ENCODE measurements at places on chromosomes 2 and 18.

- no peak for DNase-seq
Observed at GRCh38 chr18:43192408-43192807, 76.9 kb upstream of the RIT2 start.

- DNase-seq, result peak; percentile 7
Observed at GRCh38 chr2:161571051-161571429, 53.2 kb upstream of the SLC4A10 start.

DNA sequence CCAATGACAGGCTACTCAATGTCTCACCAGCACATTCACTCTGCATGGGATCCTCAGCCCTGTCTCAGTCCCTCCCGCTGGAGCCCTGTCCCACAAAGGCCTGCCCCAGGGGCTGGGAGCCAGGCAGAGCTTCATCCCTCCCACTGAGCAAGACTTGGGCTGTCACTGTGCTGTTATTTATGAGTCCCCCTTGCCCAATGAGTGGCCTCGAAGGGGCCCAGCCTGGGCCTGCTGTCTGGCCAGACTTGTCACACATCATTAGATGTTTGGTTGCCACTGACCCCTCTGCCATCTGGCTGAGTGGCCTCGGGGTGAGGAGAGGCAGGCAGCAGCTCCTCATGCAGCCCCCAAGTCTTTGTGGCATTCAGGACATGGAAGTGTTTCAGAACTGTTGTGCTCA lies 330.6 kb upstream of the SKOR2 start:
- no peak for DNase-seq

DNA sequence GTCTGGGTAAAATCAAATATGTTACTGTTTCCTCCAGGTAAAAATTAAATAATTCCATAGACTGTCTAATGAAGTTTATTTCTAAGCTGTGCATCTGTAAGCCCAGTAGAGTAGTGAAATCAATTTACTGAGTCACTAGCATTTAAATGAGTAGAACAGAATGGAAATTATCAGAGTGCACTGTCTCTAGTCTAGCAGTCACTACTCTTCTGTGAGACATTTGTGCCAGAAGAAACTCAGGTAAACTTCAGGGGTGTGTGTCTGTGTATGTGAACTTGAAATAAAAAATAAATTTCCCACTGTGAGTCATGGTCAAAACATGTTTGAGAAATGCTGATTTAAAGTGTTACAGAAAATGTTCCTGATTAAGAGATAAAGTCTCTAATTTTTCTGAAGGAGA lies 146.4 kb downstream of the RIF1 start:
- DNase-seq, result no peak

DNA sequence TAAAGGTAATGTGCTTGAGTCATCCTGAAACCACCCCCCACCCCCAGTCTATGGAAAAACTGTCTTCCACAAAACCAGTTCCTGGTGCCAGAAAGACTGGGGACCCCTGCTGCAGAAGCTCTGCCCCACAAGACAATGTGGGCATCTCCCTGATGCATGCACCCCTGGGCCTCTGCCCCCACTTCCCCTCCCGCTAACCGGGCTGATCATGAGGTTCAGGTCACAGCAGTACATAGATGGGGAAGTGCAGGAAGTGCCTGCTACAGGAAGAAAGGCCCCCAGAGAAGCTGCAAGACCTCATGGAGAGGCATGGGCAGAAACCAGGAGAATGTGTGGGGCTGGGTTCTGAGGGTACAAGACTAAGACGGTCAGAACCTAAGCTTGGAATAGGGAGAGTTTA lies 243.4 kb upstream of the ID2 start:
- no peak for DNase-seq

DNA sequence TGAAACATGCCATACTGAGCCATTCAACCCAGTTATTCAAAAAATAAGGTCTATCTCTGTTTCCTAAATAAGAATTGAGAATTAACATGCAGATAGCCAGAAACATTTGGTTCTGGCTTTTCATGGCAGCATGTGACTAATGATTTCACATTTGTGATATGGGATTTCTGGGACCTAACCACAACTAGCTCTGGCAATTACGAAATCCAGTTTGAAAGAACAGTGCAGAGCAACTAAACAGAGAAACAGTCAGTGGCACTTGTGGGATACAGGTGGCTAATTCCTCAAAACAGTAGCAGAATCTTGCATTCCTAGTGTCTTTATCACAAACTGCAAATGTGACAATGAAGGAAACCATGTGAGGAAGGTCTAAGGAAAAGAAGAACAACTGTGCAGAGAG lies 637.8 kb upstream of the CHAC2 start:
- DNase-seq, result no peak

- DNase-seq, result peak; percentile 71
Observed at GRCh38 chr2:70124983-70125480, 37.8 kb downstream of the PCBP1 start.

GRCh38 chr2:65018141-65018582 lies 29.0 kb downstream of the SLC1A4 start:
- no peak for DNase-seq

DNA sequence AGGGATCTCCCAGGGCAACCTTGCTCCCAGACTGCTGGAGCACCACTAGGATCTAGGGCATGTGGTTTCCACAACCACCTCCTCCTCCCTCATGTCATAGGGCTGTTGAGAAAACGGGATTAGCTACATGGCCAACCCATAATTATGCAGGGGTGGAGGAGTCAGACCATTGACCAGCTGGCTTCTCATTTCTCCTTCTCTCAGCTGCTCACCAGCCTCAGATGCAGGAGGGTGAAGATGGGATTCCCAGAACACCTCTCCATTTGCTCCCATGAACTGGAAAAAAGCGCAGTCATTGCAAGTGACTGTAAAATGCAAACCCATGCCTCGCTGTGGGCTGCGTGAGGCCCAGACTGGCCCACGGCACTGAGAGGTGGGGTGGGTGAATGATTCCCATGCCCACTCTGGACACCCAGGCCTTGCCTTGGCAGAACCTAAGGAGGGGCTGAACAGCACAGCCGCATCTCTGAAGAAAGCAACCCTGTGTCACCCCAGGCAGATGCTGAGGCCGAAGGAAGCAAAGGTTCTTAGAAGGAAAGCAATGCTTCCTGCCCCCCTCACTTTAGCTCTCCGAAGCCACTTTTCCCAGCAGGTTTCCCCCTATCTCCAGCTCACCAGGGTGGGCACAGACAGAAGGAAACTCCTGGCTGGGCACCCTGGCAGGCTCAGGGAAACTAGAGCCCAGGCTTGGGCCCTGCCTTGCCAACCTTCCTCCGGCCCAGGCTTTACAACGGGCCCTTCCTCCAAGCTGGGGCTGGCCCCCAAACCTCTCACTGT lies 69.6 kb upstream of the RTN4 start:
- no peak for DNase-seq

GRCh38 chr2:160522951-160523710 lies 29.5 kb upstream of the RBMS1 start:
- DNase-seq, result peak; percentile 11

GRCh38 chr2:190564838-190565237 lies 30.3 kb upstream of the NEMP2 start:
- no peak for DNase-seq

DNA sequence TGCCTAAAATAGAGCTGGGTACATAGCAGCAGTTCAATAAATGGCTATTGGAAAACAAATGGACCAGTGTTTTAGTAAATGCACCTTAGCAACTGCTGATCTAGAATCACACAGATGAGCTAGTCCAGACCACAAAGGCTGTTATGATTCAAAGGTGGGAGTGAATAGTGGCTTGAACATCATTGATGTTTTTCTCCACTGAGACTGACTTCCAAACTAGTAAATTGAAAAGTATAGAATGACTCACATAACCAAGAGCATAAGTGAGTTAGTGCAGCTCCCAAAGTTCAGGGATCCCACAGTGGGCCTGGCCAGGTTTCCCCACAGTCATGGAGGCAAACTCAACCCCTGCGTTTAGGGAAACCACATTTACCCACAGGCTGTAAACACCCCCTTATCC lies 106.7 kb upstream of the YPEL5 start:
- DNase-seq, result peak; percentile 61

GRCh38 chr2:212994976-212995375 lies 156.4 kb downstream of the IKZF2 start:
- DNase-seq, result no peak

DNA sequence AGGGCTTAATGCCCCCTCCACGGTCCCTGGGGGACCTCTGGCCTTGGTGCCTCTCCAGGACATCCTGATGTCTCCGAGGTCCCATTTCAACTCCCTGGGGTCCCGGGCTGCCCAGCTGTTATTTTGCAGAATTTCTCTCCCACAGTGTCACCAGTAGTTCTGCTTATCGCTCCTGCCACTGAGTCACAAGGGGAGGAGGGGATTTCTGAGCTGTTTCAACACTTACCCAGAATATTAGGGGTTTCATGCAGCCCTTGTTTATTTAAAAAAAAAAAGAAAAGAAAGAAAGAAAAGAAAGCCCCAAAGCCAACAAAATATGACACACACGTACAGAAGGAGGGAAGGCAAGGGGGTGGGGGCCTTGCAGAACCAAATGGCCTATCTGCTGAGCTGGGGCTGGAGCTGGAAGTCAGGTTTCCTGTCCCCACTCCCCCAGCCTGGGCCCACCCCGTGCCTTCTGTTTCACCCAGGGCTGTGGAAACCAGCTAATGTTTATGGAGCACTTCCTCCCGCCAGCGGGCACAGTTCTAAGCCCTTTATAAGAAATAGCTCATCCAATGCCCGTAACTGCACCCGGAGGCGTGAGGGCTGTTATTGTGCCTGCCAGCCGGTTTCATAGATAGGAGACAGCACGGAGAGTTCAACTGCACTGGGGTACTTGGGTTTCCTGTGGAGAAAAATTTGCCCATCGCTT lies 8.4 kb upstream of the ARID5A start:
- DNase-seq, result peak; percentile 92

DNA sequence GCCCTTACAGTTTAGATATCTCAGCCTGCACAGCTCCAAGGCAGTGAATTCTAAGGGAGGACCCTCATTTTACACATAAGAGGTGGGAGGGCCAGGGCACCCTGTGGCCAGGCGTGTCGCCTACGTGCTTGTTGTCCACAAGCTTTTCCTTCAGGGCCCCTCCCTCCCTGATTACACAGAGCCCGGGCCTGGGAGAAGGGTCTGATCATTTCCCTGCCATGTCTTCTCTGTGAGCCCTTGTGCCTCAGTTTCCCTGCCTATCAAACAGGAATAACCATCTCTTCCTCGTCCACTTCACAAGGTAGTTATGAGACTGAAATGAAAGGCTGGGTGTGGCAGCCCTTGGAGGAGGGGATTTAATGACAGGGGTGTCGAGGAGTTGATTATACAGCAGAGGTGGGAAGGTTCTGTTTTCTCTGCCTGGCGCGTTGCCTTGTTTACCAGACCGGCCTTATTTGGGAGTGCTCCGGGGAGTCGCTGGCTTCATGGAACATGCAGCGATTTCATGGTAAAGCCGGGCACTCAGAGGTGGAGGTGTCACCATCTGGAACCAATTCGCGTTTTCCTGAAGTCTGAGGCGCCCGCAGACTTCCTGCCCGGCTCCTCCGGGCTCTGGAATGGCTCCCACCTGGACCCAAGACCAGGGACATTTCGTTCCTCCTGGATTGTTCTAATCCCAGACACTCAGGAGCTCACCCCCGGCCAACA lies 208.9 kb downstream of the KLHL29 start:
- DNase-seq, result no peak

DNA sequence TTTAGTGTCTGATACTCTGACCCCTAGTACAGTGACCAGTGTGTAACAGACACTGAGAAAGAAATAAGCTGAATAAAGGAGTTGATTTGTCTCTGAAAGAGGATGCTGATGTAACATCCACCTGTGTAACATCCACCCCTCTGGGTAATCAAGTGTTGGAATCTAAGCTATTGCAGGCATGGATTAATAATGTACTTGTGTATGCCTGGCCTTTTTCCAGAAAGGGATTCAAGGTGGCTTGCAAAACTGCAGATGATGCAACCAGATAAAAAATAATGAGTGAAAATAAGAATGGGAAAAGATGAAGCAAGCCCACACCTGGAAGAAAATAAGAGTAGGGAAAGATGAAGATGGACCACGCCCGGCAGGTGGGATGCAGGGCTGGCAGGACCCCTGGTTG lies 48.2 kb upstream of the FOXI3 start:
- no peak for DNase-seq

DNA sequence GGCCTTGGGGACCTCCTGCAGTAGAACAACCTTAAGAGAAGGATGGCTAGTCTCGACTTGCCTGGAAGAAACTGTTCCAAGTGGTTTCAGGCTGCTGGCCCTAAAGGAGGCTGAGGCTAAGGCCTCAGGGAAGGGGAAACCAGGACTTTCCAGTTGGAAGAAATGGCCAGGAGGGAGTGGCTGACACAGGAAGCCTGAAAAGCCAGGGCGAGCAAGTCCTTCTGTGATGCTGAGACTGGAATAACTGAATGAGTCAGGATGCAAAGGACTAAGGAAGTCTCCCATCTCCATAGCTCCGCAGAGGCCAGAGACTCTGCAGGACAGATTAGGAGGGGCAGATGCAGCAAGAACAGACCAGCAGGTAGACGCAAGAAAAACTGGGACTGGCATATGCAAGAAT lies 7.4 kb downstream of the HTRA2 start:
- DNase-seq, result no peak

DNA sequence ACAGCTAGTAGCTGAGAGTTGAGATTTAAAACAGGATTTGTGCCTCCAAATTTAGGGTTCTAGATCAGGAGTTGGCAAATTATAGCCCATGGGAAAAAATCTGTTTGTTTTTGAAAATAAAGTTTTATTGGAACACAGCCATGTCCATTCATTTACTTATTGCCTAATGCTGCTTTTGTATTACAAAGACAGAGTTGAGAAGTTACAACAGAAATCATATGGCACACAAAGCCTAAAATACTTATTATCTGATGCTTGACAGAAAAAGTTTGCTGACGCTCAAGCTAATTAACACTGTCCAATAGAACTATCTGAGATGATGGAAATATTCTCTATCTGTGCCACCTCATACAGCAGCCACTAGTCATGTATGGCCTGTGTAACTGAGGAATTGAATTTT lies 229.1 kb upstream of the RASGRP3 start:
- DNase-seq, result no peak

DNA sequence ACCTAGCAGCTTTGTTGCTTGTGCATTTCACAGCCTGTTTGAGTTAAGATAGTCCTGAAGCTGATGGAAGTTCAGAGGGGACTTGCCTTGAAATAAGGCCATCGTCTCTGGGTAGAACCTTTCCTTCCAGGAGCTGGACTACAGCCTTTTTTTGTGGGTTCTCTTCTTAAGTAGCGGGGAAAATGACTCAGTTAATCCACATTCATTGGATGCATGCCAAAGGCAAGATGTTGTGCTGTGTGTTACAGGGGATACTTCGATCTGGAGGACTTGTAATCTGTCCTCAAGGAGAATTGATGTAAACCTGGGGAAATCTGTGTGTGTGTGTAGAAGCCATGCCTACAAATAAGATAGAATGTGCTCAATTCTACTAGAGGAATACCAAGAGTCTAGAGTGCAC lies 46.8 kb downstream of the RPIA start:
- DNase-seq, result no peak

- no peak for DNase-seq
Observed at GRCh38 chr2:85926931-85927661, 38.3 kb upstream of the ST3GAL5 start.

GRCh38 chr2:129388870-129389269 lies 590.6 kb upstream of the RAB6C start:
- DNase-seq, result no peak

GRCh38 chr18:70365361-70365760 lies 76.5 kb downstream of the SOCS6 start:
- DNase-seq, result no peak

GRCh38 chr18:79459946-79460480 lies 64.3 kb downstream of the NFATC1 start:
- DNase-seq, result no peak

GRCh38 chr2:37039580-37039979 lies 44.6 kb downstream of the HEATR5B start:
- DNase-seq, result no peak

- peak; percentile 30 for DNase-seq
Observed at GRCh38 chr2:119864318-119864717, 104.6 kb downstream of the PTPN4 start.

GRCh38 chr2:45741161-45741850 lies 89.8 kb downstream of the PRKCE start:
- no peak for DNase-seq
